Stimulated activated CD4-positive, alpha-beta T cell treated with anti-CD3 and anti-CD28 coated beads, Interleukin-15, amount 100 ng/mL, for 1 hour (primary cell): ENCODE measurements at places on chromosomes 2 and 18.

GRCh38 chr2:69703189-69703588 lies 38.7 kb upstream of the ANXA4 start:
- DNase-seq: no peak

DNA sequence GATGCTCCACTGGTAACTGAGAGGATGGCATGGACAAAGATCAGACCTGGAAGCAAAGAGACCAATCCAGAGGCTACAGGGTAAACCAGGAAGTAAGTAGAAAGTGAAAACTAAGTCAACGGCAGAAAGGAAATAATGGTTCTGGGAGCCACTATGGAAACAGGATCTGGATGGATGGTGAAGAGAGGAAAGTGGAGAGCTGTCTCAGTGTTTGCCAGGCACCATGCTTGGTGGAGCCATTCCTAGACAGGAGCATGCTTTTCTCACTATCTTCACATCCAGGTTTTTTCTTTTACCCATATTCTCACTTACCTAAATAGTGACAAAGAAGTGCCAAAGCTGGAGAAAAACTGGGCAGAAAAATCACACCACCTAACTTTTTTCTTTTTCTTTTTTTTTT lies 22.2 kb downstream of the ZNF521 start:
- no peak for DNase-seq

DNA sequence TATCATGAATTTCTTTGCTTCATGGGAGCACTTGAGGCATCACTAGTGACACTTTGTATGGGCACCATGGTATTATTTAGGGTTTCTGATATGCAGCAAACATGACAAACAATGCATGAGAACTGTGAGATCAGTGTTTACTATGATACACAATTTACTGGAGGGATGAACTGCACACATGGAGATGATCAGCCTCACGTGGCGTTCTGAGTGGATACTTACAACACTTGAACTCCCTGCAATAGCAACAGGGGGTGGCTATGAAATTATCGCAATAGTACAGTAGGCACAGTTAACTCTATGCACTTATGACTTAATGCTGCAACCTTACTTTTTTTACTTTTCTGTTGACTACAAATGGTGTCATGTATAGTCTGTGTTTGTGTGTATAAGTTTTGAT lies 18.5 kb upstream of the UGT1A8 start:
- DNase-seq: no peak

DNA sequence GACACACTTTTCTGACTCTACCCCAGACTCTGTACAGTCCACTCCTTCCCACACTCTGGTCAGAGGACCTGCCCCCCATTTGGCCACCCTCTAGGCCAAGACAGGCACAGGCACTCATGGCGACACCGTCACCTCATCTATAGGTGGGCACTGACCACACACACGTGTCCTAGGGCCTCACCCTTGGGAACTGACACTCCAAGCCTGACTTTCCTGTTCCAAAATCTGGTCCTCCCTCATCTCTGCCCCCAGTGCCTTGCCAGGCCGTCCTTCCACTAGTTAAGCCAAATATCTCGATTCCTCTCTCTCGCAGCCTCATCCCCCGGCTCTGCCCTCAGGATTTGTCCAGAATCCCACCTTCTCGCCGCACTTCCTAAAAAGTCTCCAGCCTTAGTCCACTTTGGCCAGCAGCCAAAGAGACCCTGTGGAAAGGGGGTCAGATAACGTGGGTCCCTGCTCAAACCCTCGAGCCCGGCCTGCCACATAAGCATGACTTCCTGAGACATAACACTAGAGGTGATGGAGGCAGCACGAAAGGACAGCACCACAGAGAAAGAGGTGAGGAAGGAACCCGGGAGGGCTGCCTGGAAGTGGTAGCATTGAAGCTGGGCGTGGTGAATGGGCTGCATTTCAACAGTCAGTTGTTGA lies 105.8 kb upstream of the OTOS start:
- DNase-seq: no peak

- no peak for DNase-seq
Observed at GRCh38 chr2:73937103-73937885, 10.6 kb downstream of the DGUOK start.

DNA sequence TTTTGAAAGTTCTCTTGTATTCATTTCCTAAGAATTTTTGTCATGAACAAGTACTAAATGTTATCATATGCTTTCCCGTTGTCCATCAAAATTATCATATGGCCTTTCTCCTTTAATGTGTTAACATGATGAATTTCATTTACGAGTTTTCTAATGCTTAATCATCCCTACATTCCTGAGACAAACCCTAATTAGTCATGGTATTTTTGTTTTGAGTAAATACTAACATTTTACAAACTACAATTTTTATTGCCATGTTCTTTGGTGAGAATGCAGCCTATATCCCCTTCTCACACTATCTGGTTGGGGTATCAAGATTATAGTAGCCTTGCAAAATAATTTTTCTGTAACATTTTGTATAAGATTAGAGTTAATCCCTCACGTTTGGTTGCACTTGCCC lies 14.5 kb downstream of the SMAD2 start:
- DNase-seq: no peak

- no peak for DNase-seq
Observed at GRCh38 chr2:223642506-223642905, 40.3 kb upstream of the SCG2 start.

GRCh38 chr2:73172963-73173362 lies 29.4 kb upstream of the NOTO start:
- DNase-seq: no peak

DNA sequence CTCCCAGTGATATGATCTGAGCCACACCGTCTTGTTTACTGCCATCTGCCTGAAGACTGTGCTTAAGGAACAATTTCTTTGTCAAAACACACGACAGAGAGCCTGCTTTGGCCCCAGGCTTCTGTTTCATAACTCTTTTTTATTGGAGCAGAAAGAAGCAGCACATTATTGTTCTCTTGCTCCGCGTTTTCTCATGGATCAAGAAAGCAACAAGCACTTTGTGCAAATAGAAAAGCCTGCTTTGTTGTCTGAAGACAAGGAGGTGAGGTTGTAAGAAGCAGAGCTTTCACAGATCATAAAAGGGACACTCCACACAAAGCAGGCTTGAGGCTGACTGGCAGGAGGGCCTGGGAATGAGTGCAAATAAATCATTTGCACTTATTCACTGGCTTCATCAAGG lies 118.3 kb upstream of the FAM136A start:
- no peak for DNase-seq

DNA sequence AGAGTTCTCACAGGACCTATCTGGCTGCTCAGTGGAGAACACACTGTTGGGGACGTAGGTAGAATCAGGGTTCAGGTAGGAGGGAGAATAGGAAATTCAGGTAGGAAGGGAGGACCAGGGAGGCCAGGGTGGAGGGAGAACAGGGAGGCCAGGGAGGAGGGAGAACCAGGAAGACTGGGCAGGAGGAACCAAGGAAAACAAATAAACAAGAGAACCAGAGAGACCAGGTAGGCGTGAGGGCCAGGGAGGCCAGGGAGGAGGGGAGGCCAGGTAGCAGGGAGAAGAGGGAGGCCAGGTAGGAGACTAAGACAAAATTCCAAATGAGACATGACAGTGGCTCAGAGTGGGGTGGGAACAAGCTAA lies 337.6 kb downstream of the EIPR1 start:
- no peak for DNase-seq
